ENCODE measurements at places on chromosomes 12 and 14. TPM values are rescaled to one million over a fixed set of nuclear protein-coding genes. Genes with fewer than 3 reads are reported as not detected.

The KRT5 gene
- 0.66 TPM for total RNA-seq

The SMIM41 gene
- 0.21 TPM for total RNA-seq

The PTGDR gene
- total RNA-seq = not detected

The SLC25A21 gene
- 2.2 TPM for total RNA-seq

The DAD1 gene
- 278 TPM for total RNA-seq

The IGF1 gene
- 0.20 TPM for total RNA-seq

Measured in pulmonary artery endothelial cell (primary cell).